ENCODE measurements at places on chromosomes 6 and 20.

GRCh38 chr20:44684047-44684967 is 30.9 kb upstream of the CCN5 start:
- DNase-seq = no peak

DNA sequence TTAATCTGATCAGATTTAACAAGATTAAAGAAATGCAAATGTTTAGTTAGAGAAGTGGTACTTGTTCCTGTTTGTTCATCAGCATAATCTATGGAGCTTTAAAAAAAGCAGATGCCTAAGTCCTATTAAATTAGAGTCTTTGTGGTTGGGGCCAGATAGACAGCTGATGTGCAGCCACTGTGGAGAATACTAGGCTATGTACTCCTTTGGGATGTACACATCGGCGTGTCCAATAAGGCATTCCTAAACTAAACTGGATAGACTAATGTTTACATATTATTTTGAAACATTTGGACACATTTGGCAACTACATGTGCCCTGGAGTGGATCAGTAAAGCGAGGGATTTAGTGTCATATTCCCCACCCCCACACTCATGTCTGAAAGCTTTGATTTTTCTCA is 459.5 kb downstream of the LMBRD1 start:
- DNase-seq = no peak

DNA sequence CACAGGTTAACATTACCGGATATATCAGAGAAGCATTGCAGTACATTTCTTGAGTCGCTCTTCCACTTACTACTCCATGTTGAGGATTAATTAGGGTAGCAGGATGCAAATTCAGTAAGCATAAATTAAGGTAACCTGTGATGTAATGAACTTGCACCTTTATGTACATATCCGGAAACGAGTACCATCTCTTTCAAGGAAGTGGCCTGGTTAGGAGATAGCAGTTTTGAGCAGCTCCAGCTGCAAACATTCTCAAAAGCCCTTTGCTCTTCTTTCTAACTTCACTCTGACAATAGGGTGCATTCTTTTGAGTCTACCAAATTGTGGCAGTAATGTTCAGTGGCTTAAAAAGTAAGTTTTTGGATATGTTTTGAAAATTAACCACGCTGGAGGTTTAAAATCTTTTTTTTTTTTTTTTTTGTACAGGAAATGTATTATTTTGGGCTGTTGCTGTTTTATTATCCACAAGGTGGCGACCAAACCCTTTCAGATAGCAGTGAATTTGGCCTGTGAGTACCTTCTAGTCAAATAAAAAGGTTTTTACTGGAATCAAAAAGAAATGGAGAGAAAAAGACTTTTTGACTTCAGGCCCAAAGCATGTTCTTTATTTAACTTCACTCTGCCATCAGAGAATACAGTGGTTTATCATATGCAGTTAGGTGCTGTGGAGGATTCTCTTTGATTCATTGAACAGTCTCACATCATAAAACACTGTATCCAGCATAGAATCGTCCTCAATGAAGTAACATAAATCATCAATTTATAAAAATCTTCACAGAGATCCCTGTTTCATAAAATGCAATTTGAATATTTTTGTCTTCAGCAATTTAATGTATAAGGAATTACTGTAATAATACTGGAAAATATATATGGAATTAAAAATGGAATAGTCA is 8.9 kb downstream of the FAM217B start:
- peak; percentile 66 for DNase-seq

GRCh38 chr20:18144541-18145099 is 7.0 kb downstream of the KAT14 start:
- DNase-seq = no peak

DNA sequence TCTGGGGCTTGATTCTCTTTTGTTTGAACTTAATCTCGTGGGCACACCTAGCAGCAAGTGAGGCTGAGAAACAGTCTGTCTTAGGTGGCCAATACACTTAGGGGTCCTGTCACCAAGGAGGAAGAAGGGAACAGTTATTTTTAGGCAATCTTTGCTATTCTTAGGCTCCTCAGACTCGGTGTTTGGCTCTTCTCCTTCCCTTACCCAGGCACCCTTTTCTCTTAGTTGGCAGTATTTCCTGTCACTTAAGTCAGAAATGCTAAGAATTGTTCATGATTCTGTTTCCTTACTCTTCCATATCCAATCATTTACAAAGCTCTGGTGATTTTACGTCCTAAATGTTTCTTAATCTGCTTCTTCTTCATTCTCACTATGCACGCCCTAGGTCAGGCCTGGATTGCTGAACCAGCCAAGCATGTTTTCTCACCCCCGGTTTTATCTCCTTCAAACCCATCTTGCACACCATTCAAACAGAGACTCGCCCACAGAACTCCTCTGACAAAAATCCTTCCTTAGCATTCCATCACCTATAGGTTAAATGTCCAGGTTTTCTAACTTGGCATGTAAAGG is 45.2 kb upstream of the TMEM217 start:
- DNase-seq = no peak

DNA sequence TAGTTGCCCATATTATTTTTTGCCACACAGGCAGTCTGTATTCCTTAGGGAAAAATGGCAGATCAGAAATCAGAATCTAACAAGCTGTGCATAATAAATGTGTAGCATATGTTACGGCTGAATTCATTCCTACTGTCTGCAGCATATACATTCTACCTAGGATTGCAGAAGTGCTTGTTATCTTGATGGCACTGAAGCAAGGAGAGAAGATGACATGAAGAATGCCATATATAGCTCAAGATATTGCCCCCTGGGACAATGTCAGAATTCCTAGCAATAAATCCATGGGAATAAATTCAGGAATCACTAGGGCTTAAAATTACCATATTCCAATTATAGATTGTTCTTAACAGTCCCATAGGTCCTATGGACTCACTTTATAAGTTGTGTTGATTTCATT is 293.0 kb upstream of the CNR1 start:
- DNase-seq = no peak

GRCh38 chr6:139449611-139450000 is 75.2 kb upstream of the CITED2 start:
- no peak for DNase-seq

DNA sequence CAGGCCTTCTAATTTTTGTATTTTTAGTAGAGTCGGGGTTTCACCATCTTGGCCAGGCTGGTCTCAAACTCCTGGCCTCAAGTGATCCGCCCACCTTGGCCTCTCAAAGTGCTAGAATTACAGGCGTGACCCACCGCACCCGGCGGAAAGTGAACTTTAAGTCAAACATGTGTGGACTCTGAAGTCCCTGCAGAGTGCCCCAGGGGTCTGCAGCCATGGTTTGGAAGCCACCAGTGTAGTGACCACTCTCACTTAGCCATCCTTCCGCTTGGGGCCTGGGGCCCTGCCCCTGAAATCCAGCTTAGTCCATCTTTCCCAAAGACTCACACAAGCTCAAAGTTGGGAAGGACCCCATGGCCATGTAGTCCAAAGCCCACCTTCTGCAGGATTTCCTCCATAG is 164.5 kb downstream of the GRM4 start:
- no peak for DNase-seq

- no peak for DNase-seq
Observed at GRCh38 chr6:151497905-151498304, 4.1 kb downstream of the CCDC170 start.

DNA sequence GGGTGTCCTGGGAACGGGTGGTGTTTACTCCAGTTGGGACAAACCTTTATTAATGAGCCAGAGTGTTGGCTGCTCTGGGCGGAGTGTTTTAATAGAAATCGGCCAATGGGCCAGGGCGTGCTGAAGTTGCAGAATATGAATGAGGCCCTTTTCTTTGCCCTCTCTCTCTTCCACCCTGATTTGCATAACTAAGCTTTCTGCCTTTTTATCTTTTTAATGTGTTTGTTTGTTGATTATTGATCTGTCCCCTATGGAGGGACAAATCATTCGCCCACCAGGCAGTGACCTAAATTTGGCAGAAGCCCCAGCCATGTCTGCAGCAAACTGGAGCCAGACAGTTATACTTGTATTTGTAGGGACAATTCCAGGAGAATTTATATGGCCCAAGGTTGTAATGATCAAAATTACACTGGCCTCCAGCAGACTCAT is 420.9 kb downstream of the PREX1 start:
- peak; percentile 33 for DNase-seq

- DNase-seq = no peak
Observed at GRCh38 chr20:56504373-56505005, 20.1 kb upstream of the FAM209A start.

- DNase-seq = no peak
Observed at GRCh38 chr6:109961611-109962041, 16.5 kb upstream of the GPR6 start.

DNA sequence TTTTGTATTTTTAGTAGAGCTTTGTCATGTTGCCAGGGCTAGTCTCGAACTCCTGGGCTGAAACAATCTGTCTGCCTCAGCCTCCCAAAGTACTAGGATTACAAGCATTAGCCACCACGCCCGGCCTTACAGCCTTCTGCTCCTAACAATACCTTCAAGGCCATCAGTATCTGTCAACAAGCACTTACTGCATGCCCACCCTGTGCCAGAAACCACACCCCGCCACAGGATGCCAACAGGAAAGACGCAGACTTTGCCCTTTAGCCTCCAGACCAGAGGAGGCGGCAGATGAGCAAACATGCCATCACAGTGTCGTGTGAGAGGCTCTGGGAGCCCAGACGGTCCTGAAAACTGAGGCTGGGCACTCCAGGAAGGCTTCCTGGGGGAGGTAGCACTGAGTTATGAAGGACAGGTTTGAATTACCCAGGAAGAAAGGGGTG is 34.7 kb upstream of the TGM3 start:
- no peak for DNase-seq

GRCh38 chr6:8006208-8006607 is 58.0 kb downstream of the BLOC1S5 start:
- DNase-seq = peak; percentile 28

DNA sequence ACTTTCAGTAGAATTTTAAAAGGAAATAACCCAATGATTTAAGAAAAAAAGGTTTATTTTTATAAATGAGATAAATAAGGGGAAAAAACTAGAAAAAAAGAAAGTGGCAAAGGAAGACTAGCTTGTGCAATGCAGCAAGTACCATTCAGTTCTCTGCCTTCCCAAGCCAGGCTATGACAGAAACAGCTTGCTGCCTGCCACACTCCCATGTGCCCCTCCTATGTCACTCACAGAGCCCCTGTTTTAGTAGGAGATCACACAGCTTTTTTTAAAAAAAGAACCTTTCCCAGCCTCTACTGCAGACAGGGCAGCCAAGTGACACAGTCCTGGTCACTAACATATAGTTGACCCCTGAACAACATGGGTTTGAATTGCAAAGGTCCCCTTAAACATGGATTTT is 13.5 kb downstream of the TBC1D7 start:
- DNase-seq = no peak

- no peak for DNase-seq
Observed at GRCh38 chr6:111800821-111801220, 72.4 kb downstream of the FYN start.

GRCh38 chr20:10596710-10597121 is 77.1 kb downstream of the JAG1 start:
- no peak for DNase-seq

DNA sequence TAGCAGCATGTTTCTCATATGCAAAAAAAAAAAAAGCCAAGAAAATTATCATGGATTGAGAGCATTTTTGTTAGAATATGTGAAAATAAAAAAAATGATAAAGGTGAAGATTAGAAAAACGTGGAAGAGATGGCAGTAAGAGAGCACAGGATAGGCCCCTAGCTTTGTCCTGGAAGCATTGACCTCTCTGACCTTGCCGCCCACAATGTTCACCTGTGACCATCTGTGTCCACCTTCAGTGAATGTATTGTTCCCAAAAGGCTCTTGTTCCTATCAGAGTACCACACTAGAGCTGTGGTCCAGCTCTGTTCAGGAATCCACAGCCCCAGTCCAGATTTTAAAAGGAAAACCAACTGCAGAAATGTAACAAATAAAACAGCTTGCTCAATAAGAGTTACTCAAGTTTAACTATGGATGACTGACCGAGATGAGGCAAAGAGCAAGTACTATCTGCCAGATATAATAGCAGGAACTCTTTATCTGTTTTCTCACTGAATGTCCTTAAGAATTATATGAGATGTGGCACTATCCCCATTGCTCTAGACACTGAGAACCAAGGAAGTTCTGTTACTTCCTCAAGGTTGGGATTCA is 287.7 kb upstream of the STXBP5 start:
- no peak for DNase-seq

DNA sequence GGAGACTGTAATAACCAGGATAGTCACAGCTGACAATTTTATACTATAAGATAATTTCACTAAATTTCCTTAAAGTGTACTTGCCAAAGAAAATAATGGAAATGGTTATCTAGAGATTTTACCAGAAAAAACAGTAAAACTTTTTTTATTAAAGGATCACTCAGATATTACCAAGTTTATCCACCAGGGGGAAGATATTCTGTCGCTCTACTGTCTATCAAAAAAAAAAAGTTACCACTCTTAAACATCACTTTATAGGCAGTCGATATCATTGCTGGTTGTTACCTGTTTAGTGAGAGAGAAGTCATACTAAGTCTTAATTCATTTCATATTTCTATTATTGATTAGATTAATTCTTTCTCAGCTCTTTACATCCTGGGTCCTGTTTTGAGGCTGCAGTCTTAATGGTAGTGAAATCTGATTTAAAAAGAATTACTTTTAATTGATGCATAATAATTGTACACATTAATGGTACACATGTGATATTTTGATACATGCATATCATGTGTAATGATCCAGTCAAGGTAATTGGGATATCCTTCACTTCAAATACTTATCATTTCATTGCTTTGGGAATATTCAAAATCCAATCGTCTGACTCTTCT is 18.9 kb downstream of the L3MBTL3 start:
- no peak for DNase-seq

DNA sequence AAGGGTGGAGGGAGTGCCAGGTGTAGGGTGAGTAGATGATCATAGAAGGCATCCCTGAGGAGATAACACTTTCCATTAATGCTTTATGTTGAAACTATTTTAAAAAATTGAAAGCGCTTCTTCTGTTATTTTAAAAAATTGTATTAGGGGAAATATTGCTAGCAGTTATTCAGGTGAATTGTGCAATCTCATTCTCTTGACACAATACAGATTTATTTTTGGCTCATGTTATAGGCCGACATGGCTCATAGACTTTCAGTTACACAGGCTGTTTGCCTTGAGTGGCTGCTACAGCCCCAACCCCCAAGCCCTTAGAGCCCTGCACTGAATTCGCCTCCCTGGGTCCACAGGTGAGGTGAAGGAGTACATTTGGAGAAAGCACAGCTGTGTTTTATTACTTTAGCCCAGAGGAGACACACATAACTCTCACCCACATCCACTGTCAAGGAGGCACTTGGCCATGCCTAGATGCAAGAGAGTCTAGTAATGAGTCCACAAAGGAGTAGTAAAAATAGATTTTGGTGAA is 228.2 kb downstream of the RFPL4B start:
- DNase-seq = no peak

DNA sequence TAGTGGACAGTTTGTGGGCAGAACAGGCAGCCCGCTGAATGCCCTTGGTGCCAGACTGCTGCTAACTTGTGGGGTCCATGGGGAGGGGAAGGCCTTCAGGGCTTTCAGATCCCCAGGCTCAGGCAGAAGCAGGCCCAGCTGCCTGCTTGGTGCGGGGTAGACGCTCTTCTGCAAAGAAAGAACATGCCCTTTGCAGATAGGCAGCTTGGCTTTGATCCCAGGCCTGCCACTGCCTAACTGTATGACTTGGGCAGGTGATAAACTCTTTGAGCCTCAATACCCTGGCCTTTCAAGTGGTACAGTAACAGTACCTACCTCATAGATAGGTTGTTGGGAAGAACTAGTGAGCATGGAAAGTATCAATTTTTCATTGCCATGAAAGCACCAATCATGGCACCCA is 28.4 kb downstream of the CHMP4B start:
- no peak for DNase-seq

GRCh38 chr6:3418496-3419060 is 38.3 kb downstream of the SLC22A23 start:
- DNase-seq = no peak

GRCh38 chr6:39213195-39213920 is 15.9 kb downstream of the KCNK5 start:
- no peak for DNase-seq
